HTR-8/SVneo (cell line): ENCODE measurements at places on chromosomes 3 and 15.

- DNase-seq: no peak
Observed at GRCh38 chr15:40756938-40757337, 1.9 kb upstream of the RMDN3 start.

DNA sequence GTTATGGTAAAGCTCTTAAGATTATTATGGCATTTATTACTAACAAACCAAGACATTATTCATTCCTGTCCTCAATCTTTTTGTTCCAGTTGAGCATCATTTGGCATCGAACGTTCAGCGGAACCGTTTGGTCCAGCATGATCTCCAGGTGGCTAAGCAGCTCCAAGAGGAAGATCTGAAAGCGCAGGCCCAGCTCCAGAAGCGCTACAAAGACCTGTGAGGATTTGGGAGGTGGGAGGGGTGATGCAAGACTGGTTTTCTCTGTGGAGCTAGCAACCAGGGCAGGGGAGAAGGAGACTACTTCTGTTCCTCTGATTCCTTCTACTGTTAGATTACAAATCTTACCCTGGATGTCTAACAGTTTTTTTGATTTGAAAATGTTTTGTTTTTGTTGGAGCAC, 27.6 kb upstream of the UTS2B start:
- DNase-seq: no peak

DNA sequence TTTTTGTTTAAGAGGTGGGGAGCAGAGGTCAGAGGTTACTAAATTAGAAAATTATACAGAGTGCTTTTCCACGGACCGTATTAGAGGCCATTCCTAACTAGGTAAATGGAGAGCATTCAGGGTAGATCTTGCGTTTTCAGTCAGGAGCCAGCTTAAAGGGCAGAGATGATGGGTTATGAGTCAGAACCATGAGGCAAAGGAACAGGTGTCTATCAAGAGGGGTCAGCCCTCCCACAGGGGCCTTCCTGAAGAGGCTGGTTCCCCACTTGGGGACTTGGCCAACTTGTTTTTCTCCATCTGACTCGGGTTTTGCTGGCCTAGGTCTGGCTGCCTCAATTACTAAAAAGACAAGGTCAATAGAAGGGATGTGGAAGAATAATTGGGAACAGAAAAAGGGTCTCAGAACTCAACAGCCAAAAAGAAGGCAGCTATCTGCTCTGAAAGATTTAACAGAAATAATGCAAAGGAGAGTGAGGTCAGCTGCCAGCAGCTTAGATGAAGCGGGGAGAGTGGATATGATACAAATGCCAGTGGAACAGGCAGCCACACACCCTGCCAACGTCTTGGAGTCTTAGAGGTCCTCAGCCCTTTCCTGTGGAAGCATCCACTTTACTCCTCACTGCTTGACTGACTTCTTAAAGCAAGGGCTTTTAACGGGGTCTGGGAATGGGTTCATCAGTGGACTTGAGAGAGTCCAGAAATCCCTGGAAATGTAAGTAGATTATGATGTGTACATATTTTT, 17.6 kb downstream of the MTMR14 start:
- DNase-seq: no peak

GRCh38 chr3:36484386-36484785, 104.1 kb downstream of the STAC start:
- no peak for DNase-seq

- DNase-seq: no peak
Observed at GRCh38 chr3:9862391-9863057, 17.5 kb downstream of the CIDEC start.

DNA sequence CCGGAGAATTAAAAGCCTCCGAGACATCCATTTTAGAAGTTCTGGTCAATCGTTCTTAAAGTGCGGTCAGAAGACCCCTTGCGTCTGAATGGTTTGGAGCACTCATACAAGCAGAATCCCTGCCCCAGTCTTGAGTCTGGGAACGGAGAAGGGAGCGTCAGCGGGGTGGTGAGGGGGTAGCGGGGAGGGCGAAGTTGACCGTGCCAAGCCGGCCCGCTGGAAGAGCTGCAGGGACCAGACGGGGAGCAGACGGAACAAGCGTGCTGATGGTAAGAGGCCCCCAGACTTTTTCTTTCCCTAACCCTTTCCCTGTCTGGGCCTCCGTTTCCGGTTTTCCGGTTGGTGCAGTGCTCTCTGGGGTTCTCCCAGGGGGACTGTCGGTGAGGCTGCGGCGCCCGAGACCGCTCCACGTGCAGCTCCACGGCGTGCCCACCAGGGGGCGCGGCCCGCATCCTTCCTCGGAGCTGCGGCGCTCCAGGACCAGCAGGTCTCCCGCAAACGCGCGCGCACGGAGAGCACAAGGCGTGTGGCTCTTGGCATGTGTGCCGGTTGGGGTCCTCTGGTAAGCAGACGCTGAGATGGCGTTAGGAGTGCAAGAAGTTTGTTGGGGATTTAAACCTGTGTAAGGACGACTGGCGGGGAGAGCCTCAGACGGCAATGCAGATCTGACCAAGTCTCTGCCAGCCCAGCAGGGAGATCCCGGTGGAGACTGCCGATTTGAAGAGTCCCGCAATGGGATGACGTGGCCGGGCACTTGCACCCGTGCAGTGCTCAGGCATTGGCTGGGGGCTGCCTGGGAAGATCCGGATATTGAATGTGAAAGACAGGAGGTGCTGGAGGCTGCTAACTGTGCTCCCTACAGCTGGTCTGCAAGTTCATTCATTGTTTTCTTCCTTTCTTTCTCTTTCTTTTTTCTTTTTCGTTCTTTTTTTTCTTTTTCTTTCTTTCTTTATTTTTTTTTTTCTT, 19.2 kb upstream of the CORO2B start:
- DNase-seq: peak; percentile 86

DNA sequence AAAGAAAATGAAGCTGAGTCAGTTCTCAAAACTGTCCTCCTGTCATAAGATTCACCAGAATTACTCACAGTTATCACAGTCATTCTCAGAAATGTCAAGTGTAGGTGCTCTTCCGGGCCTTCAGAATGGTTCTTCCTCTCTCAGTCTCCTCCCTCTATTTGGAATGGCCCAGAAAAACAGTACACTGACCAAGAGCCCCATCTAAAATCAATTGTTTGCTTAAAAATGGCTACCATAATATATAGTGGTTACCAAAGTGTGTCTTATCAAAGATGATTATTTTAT, 99.8 kb downstream of the MECOM start:
- DNase-seq: no peak

DNA sequence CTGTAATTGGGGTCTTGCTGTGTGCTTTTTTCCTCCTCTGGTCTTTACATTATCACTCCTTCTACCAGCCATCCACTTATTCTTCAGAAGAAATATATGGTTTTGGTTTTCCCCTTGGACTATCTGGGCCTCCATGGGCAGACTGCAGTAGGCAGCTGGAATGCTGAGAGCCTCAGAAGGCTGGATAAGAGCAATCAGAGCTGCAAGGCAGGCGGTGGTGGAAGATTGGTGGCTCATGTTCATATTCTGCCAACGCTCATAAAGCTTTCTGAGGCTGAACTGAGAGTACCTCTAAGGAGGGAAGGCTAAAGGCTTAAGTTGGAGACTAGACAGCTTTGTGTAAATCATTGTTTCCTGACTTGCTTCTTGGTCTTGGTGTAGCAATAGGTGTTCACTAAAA, 5.7 kb upstream of the RPLP1 start:
- no peak for DNase-seq

DNA sequence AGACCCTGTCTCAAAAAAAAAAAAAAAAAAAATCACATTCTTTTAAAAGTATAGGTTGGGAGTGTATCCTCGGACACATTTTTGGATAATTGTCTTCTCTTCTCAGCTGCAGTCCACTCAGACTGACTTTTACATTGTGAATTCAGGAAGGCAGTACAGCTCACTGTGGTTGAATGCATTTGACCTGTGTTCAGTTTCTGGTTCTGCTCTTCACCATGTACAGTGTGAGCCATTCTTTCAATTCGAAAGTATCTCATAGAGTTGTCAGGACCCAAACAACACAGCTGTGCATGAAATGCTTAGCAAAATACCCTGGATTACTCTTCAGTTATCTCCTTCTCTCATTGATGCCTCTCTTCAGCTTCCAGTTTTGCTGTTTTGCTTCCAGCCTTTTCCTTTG, 5.0 kb downstream of the CMTM8 start:
- DNase-seq: no peak

GRCh38 chr3:116339441-116340028, 105.8 kb downstream of the LSAMP start:
- DNase-seq: no peak

DNA sequence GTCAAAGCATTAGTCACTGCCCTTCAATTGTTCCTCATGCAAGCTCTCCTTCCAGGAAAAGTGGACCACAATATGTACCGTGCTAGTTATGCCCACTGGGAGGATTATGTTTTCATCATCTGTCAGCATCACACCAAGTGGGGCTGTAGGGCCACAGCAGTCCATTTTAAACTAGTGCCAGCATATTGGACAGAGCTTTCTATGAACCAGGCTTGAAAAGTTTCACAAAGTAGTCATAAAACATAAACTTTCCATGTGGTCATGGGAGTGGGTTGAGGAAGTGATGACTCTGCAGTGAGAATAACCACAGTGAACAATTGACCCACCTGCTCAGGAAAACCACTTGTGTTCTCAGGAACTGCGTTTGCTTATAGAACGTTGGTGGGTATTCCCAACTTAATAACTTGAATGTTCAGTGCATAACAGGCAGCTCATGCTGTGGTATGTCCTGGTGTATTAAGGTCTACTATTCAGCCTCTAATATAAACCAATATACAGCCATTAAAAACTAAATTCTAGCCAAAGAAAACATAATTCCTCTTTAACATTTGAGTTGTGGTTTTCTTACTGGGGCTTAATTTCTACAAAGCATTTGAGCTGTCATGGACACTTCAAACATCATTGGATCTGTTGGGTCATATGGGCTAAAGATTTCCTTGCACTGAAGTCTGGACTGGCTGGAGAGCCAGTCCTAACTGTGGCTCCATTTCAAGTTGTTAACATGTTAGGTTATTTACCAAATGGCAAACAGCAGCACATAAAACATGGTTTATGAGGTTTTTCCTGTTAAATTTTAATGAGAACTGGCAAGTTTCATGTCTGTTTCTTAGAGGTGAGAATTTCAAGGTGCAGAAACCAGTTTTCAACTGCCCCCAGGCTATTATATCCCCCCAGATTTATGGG, 274.1 kb downstream of the OTOL1 start:
- DNase-seq: no peak

DNA sequence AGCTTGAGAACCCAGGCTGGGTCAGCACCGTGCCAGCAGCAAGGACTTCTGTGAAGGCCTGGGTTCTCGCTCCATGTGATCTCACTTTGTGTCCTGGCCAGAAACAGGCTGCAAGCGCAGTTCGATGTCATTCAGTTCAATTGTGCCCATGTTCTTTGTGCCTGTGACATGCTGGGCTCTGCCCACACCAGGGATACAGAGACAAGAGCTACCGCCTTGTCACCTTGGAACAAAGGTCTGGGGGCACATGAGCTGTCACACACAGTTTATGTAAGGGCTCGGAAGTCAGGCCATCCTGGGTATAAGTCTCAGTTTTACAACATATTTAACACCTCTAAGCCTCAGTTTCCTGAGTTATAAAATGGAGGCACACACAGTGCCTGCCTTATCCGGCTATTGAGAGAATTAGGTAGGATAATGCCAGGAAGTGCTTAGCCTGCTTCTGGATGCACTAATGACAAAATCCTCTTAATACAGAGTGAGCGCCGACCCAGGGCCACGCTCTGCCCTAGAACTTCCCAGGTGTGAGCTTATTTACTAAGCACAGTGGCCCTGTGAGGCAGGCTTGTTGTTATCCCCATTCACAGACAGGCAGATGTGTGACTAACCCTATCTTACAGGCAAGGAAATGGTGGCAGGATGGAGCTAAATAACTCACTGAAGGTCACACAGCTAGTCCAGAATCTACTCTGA, 50.4 kb upstream of the LIMD1 start:
- DNase-seq: no peak

GRCh38 chr3:72776-73175, 123.8 kb upstream of the CHL1 start:
- no peak for DNase-seq

DNA sequence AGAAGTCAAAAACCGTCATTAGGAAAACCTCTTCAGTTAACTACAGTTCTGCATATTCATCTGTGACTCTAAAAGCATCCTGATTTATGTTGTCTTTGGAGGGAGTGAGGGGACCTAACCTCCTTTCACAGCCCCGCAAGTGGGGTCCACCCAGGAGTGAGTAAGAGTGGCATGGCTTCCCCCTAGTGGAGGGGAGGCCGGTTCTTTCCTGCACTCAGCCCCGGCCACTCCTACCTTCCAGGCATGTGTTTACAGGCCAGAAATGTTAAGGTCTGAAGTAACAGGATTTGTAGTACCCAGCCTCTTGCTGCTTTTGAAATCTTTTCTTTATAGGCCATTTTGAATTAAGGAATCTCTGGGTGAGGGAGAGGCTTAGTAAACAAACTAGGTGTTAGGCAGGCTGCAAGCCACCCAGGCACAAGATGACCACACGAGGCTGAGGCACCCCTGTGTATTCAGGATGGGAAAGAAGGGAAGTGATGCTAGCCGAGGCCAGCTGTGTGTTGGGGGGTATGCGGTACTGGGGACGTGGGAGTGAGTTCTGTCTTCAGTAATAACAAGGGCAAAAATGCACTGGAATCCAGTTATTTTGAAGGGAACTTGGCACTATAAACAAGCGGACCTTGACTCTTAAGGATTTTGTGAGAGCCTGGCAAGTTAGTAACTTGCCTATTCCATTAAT, 50.5 kb downstream of the CTDSPL start:
- no peak for DNase-seq

DNA sequence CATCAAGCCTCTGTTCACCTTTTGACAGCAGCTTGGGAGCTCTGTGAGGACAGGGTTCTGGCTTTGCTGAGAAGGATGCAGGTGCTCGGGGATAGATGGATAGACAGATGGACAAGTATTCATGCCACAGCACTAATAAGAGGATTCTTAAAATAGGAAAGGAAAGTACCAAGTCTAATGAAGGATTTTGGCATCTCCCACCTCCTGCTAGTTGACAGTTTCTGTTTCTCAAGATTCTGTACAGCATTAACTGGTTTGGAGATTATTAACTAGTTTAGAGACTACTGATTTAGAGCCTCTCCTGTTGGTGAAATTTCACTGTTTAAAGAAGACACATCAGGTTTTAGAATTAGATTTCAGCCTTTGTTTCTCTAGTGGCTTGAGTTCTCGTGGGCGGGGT, 152.3 kb downstream of the CACNA1D start:
- no peak for DNase-seq

DNA sequence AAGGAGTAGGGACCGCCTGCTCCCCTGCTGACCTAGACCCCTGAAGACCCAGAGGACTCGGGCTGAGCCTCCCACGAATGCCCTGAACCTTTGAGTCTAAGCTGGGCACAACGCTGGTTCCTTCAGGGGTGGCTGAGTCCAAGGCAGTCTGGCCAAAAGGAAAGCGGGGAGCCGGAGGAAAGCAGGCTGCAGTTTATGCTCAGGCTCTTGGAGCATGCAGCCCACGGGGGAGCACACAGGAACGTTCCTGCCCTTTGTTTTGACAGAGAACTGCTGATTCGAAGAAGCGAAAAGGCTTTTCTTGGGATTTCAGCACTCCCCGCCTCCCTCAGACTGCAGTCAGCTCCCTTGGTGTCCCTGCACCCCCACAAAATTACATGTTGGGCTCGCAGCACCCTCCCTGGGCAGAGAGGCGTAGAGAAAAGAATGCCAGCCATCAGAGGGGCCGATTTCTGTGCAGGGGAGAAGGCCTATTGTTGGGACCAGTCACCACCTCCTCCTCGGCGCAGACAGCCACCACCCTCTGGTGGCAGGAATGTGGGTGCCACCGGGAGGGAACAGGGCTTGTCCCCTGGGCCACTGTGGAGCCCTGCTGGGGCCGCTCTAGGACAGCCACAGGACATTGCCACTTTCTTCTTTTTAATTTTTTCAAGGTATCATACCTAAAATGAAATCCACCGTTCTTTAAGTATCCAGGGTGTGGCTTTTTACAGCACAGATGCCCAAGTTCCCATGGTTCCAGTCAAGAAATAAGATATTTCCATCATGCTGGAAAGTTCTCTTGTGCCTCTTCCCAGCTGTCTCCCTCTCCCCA, 72.2 kb downstream of the SMAD6 start:
- DNase-seq: peak; percentile 87
